ENCODE measurements at places on chromosomes 7 and 10.
A peak's percentile ranks its signal among the peaks of the same experiment; 100 is the strongest.

- peak; percentile 18 for DNase-seq
These were observed 1.4 kb downstream of the SFR1 start for GRCh38 chr10:104123397-104123796.

- no peak for DNase-seq
These were observed 12.8 kb downstream of the MEIG1 start for GRCh38 chr10:14971867-14972448.

GRCh38 chr7:46781901-46782439, 799.9 kb downstream of the TNS3 start:
- no peak for DNase-seq

- DNase-seq, result peak; percentile 79
These were observed 219.5 kb downstream of the GLI3 start for GRCh38 chr7:42017349-42017986.
